ENCODE measurements at places on chromosomes 6 and 20. TPM values are rescaled to one million over a fixed set of nuclear protein-coding genes. Genes with fewer than 3 reads are reported as not detected.

Gene E2F1
- total RNA-seq, result 34.2 TPM

GRCh38 chr20:25036331-25036936 is 21.5 kb downstream of the ACSS1 start:
- no peak for DNase-seq

GRCh38 chr6:125747589-125748405 is 1.6 kb upstream of the HEY2 start:
- peak; percentile 68 for DNase-seq

GRCh38 chr20:25588491-25588890 is 3.2 kb upstream of the NINL start:
- no peak for DNase-seq

DNA sequence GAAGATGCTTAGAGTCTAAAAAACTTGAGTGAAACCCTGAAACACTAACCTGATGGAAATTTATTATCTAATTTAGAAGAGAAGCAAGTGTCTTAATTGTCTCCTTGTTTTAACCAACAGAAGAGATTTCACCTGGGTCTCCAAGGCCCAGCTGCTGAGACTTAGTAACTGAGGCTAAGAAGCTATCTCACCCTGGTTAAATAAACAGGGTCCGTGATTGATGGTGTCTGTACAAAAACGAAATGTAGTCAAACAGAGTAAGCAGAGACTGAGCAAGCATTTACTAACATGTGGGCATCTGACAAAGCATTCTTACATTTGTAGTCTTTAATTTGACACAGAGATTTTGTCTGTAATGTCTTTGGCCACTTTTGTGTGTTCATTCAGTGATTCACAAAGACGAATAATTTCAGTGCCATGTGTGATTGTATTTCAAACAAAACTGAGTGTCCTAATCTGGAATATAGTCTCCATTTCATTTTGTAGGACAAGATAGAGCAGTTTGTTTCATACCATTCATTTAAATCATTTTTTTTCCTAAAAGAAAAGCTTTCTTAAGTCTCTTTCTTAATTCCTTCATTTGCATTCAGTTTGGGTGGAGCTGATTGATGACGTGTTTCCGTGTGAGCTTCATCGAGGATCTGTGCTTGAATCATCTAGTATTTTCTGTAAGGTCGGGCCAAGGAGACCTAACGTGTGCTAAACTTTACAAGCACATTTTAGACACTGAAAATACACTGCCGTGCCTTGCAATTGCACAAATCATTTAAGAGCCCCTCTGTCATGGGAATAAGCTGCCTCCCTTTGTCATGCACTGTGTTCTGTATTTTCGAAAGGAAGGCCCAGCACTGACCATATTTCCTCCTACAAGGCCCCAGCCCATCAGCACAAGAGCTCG is 170.6 kb upstream of the QKI start:
- DNase-seq, result no peak

- DNase-seq, result no peak
These were observed 67.9 kb upstream of the ASF1A start for GRCh38 chr6:118826096-118826495.

DNA sequence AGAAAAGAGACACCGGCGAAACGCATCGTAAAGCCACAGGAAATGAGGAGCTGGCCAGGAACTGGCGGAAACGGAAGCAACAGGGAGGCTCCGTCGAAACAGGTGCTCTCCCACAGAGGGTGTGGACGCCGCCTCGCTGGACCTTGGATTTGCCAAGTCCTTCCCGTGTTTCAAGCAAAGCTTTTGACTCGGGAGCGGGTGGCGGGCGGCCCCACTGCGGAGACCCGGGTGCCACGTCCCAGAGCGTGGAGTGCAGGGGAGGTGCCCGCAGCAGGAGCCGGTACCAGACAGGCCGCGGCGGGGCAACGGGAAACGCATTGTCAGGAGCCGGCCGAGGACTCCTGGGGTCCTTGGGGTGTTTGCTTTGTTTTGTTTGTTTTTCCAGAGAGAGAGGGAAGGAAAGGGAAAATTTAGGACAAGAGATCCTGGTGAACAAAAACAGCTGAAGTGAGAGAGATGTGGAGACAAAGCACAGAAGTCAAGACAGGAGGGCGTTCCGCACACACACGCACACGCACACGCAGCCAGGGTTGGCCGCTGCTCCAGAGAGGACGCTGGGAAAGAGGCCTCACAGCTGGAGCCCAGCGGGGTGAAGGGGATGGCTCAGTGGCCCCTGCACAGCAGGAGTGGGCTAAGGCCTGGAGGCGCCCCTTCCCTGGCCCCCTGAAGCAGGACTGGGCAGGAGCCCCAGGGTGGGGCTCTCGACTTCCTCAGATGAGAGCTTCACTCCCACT is 50.9 kb upstream of the CHRNA4 start:
- no peak for DNase-seq

DNA sequence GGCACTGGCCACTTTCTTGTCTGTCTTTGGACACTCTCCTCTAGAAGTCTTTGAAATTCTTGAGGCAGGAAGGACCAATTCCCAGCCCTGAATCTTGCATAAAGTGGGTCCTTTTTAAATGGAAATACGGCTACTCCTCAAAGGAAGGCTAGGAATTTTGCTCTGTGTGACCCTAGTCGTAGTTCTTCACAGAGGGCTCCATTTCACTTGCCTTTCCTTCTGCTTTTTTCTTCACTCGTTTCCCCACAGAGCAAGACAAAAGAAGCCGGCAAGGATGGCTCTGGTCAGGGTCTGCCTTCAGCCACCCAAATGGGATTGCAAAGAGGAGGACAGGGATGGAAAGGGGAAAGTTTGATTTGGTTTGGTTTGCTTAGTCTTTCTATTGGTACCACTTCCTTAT is 25.8 kb downstream of the HLA-E start:
- DNase-seq, result no peak

- no peak for DNase-seq
These were observed 22.4 kb downstream of the MANBAL start for GRCh38 chr20:37311710-37312355.

All from WTC11 (cell line).